Stimulated activated CD4-positive, alpha-beta T cell treated with anti-CD3 and anti-CD28 coated beads, Interleukin-1b, Interleukin-23, amount 100 ng/mL, for 1 hour (primary cell): ENCODE measurements at places on chromosomes 16 and 17.
A peak's percentile ranks its signal among the peaks of the same experiment; 100 is the strongest.

GRCh38 chr17:1010586-1010985 lies 13.7 kb downstream of the TIMM22 start:
- no peak for DNase-seq

GRCh38 chr17:59669944-59670343 lies 37.3 kb downstream of the PTRH2 start:
- no peak for DNase-seq

DNA sequence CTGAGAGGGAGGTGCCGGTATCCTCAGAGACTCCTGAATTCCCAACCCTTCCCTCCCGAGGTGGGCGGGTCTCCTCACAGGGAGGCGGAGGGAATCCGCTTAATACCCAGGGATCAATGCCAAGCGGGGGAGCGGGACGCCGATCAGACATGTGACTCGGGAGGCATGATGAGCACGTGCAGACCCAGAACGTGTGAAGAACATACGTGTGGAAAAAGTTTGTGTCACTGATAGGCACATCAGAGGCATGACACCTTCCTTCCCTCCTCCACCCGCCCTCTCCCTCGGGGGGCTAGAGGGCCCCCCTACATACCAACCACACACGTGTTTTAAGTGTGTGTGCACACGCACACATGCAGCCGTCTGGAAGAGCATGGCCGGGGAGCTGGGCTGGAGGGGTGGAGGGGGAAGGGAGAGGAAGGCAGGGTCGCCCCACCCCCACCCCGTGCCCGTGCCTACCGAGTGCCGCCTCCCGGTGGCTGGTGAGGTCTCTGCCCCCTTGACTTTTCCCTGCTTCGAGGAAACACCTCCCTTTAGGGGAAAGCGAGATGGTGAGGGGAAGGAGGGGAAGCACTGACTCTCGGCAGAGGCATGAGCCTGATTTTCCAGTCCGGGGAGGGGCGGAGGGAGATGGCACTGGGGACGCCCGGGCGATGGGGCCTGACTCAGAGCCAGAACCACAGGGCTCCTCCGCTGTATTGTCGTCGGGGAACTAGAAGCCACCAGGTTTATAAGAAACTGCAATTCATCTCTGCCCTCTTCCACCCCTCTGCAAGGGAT lies 12.1 kb upstream of the TBX21 start:
- DNase-seq, result peak; percentile 91

DNA sequence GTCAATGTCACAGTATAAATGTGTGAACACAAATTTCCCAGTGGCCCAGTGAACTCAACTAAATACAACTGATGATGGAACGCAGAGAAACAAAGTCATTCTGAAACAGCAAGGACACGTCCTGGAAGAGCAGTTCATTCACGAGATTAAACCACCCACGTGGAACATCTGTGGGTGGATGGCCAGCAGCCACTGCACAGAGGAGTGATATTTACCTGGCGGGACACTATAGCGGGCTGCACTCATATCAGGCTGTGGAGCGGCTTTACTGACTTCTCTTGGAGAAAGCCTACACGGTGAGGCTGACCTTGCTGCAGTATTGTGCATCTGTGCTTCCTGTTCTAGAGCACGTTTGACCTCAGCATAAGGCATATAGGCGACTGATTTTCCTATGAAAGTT lies 87.3 kb downstream of the TTC19 start:
- DNase-seq, result no peak

DNA sequence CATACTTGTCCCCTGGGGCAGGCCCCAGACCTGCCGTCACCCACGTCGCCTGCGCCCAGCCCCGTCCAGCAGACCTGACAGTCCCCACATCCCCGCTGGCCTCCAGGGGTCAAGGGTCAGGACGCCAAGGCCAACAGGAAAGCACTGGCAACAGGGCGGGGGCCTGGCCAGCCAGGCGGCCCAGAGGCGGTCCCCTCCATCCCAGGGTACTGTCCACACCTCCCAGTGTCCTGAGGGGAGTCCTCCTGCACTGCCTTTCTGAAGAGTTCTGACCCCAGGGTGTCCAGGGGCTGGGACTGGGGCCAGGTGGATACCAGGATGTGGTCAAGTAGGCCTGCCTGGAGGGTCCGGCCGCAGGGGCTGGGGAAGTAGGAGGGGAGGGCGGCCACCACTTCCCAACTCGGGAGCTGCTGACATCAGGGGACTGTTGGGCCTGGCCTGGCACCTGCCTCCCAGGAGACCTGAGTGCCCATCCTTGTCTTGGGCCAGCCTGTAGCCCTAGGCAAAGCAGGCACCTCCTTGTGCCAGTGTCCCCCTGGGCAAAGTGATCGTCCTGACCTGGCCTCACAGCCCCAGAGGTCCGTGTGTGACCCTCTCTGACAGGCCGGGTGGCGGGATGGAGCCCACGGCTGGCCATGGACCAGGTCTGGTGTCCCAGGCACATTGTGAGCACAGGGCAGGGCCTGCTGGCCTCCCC lies 6.7 kb upstream of the AXIN1 start:
- DNase-seq, result no peak

- no peak for DNase-seq
Measured at GRCh38 chr17:45016237-45016636, 35.2 kb downstream of the DCAKD start.

DNA sequence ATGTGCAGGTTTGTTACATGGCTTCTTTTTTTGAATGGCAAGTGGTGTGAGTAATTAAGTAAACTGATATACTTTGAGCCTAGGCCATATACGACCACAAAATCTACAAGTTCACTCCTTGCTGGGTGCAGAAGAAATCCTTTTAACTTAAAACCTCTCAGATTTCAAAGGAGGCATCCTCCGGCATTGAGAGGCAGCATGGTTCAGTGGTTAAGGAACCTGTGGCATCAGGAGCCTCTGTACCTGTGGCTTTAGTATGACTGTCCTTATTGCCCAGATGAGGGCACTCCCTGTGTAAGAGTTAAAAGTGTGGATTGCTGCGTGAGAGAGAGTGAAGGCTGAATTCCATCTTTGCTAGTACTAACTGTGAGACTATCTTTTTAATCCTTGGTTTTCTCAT lies 3.3 kb downstream of the NLRP1 start:
- DNase-seq, result no peak

DNA sequence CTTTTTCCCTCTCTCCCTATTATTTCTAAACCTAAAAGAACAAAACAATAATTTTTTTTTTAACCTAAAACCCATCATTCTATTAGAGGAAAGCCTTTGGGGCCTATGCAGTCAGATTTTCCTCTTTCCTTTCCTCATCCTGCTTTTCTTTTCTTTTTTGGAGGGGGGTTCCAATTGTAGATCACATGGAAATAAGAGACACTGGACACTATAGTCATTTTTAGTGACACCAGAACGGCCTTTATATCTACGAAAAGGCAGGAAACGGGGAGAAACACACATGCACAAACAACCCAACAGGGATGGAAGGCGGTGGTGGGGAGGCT lies 5.1 kb upstream of the ZFHX3 start:
- no peak for DNase-seq

DNA sequence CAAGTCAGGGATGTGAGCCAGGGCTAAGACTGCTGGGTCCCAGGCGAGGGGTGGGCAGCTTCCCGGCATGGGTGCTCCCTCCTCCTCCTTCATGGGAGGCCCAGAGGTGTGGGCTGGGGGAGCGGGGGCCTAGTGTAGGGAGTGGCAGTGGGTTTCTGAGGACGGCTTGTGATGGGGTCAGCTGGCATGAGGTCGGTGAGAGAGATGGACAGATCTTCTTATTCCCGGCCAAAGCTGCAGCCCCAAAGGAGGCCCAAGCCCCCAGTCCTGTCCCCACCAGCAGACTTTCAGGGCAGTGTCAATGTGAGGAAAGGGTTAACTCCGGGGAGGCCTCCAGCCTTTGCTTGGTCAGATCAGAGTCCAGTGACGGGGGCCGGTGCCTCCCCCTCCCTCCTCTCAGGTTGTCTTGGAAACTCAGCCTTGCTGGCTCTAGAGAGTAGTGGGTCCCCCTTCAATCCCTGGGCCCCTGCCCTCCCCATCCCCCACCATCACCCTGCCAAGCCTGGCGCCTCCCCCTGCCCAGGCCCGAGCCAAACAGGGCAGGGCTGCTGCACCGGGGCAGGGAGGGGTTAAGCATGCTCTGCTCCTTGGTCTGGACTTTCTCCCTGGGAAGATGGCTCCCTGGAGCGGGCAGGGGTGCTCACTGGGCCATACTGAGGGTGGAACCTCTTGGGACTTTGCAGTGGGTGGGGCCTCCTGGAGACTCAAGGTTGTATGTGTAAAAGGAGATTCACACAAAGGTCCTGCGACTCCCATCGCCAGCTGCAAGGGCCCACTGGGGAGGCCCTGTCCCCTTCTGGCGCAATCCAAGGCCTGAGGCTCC lies 12.4 kb downstream of the NAT9 start:
- DNase-seq, result no peak

DNA sequence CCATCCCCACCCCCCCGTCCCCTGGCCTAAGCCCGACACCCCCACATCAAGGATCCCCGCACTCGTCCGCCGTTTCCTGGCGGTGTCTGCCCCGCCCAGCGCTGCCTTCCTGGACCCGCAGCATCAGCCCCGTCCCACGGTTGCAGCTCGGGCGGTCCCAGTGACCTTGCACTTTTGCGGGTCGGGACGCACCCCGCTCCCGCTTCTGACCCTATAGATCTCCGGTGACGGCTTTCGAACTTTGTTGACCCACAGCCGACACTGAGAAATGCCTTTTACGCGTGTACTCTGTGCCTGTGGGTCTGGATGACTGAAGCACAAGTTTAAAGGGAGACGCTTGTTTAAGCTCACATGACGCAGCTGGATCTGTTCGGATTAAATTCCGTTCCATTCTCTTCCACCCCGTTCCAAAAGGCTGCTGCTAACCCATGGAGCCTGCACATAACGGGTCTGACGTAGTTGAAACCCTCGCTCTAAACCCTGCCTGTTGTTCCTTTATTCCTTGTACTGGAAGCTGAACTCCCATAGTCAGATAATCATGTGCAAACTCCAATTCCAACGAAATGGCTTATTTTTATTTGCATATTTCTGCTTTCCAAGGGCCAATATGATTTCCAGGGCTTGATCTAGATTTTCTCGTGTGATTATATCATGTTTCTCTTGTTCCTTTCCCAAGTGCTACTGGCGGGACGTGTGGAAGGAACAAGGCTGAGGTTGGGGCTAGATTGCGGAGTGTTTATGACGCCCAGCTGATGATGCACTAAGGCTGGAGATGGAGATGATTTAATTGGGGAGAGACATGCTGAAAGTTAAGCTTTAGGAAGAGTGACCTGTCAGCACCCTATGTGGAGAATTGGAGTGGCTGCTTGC lies 834 bp downstream of the FLYWCH1 start:
- DNase-seq, result no peak
